Thymus (tissue), 14 donors: ENCODE measurements at places on chromosomes 6 and 20.

DNA sequence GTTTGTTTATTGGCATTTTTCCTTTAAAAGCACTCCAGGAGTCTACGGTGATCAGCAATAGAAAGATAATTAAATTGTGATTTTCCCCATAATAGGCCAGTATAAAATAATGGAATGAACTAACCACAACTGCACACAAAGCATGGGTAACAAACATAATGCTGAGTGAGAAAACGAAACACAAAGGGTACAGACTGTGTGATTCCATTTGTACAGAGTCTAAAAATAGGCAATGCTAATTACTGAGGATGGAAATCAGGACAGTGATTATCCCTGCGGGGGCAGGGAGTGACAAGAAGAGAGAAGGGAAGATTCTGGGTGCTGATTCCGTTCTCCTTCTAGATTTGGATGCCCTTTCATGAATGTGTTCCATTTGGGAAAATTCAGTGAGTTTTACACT lies 478.1 kb downstream of the PREX1 start:
- no peak overlapping the region for H3K27ac ChIP-seq
- H3K4me3 ChIP-seq, result no peak overlapping the region
- no peaks in the 10 kb centered on the region for H3K27me3 ChIP-seq
- DNase-seq, result no peak

DNA sequence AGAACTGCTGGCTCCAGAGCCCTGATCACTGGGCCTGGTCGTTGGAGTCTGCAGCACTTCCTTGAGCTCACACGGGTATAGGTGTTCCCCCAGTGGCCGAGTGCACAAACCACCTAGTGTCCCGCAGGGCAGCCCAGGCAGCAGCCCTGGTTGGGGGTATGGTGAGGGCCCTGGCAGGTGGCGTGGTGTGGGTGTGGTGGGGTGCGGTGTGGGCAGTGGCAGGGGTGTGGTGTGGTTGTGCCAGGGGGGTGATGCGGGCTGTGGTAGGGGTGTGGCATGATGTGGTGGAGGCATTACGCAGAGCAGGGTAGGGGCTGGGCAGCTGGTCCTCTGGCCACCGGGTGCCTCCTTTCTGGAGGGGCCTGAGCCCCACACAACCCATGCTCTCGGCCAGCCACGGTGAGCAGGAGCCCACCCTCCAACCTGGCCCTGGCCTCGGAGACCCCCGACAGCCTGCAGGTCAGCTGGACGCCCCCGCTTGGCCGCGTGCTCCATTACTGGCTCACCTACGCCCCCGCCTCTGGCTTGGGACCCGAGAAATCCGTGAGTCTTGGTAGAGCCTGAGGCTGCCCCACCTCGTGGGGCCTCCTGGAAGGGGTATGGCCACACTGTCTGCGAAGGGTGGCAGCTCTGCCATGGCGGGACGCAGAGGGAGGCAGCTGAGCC lies 20.5 kb downstream of the COL20A1 start:
- no peak overlapping the region for H3K27ac ChIP-seq
- no peak for DNase-seq
- no peaks in the 10 kb centered on the region for H3K36me3 ChIP-seq
- H3K4me3 ChIP-seq, result no peak overlapping the region
- no peaks in the 10 kb centered on the region for H3K27me3 ChIP-seq
- no peaks in the 10 kb centered on the region for H3K4me1 ChIP-seq

GRCh38 chr20:44188752-44189151 lies 1.8 kb upstream of the JPH2 start:
- no peak overlapping the region for H3K27ac ChIP-seq
- H3K36me3 ChIP-seq, result no peaks in the 10 kb centered on the region
- no peaks in the 10 kb centered on the region for H3K4me1 ChIP-seq

DNA sequence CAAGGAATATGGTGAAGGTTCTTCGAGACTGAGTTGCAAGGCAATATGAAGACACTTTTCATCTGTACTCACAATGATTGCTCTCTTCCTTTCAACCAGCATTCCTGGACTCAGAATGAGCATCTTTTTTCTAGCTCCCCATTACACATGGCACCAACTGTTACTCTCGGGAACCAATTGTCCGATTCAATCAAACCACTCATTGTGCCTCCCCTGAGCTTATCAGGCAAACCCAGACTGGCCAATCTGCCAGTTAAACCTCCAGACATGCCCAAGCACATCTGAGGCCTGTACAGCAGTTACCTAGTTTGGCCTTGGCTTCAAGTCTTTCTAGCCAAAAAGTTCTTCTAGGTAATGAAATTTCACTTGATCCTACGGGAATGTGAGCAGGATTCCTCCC lies 164.1 kb downstream of the ID4 start:
- H3K4me3 ChIP-seq, result no peak overlapping the region
- DNase-seq, result no peak
- no peaks in the 10 kb centered on the region for H3K4me1 ChIP-seq
- no peak overlapping the region for H3K27ac ChIP-seq
- no peaks in the 10 kb centered on the region for H3K27me3 ChIP-seq
- H3K36me3 ChIP-seq, result no peaks in the 10 kb centered on the region

DNA sequence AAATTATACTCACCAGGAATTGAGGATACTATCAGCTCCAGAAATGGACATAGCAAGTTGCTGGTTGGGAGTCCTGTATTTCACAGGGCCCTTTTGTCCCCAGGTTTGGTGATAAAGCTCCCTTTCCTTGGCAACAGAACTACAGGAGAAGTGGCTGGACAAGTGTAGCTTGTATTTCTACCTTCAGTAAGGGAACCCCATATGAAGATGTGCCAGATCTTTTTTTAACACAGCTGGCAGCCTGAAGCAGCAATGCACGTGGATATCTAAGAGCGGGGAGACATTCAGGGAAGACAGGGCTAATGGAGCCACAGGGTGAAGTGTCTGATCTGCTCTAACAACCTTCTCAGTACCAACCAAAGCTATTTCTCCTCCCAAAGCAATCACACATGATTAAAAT lies 373.9 kb upstream of the ID4 start:
- no peak overlapping the region for H3K4me3 ChIP-seq
- no peak for DNase-seq
- no peaks in the 10 kb centered on the region for H3K4me1 ChIP-seq
- H3K36me3 ChIP-seq, result no peaks in the 10 kb centered on the region
- no peak overlapping the region for H3K27ac ChIP-seq

DNA sequence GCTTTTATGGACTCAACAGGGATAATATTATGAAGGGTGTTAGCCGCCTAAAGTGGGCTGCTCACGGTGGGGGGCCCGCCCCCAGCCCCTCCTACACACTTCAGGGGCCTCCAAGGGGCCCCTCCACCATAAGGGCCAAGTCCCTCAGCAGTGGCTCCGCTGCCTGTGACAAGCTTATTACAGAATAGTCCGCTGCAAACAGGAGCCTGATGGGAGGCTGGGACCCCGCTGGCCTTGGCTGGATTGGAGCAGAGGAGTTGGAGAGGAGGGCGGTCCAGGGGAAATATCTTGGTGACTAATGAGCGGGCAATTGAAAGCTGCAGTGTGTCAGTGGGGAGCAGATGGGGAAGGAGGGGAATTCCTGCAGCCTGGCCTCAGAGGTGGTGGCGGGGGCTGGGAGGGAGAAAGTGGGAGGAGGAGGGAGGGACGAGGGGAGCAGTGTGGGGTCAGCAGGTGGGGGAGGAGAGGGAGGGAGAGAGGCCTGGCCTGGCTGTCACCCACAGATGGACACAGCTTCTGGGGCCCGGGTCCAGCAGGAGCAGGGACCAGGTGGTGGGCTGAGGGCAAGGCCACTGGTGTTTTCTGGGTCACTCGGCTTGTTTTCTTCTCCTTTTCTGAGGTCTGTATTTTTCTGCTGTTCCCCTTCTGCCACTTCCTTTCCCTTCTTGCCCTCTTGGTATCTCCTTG lies 57.6 kb upstream of the FOXP4 start:
- peak overlapping the region; percentile 63 for H3K27ac ChIP-seq
- no peak for DNase-seq

DNA sequence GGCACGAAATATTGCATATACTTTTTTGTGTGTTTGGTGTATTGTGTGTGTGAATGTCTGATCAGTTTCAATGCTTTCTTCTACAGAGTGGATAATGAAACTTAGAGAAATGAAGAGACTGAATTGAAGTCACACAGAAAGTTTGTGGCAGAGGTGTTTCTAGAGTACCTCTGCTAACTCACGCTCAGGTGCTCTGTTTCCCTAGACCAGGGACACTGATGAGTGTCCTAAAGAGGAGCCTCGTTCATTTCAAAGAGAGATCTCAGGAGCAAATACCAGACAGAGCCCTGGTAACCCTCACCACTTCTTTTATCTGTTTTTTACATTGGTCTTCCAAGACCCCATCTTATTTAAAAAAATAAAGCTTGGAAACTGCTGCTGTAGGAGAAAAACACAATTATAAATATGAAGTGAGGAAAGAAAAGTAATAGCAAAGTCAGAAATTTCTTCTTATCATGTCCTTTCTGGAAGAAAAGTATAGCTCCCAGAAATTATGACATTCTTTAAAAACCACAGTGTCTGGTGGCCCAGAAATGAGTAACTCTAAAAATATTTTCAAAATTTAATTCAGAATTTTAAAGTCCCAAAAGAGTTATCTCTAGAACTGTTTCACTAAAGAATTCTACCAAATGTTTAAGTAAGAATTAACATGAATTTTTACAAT lies 720.6 kb downstream of the RFPL4B start:
- H3K4me1 ChIP-seq, result no peaks in the 10 kb centered on the region
- H3K27ac ChIP-seq, result no peak overlapping the region
- H3K36me3 ChIP-seq, result no peaks in the 10 kb centered on the region
- no peaks in the 10 kb centered on the region for H3K27me3 ChIP-seq

DNA sequence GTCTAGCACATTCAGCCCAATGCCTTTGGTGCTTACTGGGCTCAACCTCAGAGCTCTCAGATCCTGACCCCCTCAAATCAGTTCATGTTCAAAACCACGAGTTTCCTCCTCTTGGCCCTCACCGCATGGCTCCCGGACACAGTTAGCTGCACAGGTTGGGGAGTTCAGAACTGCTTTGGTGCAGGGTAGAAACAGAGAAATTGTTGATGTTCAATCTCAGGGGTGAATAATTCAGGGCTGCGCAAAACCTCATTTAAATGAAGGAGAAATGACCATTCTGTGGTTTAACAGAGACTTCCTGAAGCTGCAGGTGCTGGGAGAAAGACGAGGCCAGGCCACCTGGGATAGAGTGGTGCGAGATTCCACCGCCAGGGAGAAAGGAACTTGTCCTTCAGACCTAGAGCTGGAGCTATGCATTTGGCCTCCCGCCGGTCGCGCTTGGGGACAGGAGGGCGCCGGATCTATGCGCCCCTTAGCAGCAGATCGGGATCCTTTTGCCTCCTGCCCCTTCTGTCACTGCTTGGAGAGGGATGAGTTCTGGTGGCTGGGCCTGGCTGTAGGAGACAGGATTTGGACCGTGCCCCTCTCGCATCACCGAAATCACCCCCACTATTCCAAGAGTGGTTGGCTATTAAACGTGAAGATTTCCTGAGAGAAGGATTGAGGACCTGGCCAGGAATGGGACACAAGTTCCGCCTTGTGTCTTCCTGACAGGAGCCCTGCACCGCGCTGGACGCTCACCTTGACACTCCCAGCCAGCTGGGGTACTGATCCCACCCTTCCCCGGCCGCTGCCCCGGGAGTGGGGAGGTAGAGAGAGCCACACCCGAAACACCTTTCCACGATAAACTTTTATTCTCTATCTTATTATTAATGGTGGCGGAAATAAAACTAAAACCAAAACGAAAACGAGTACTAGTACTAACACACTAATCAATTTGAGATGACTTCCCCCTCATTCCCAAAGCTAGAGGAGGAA lies 767 bp upstream of the PAX1 start:
- H3K4me3 ChIP-seq, result no peak overlapping the region
- peak overlapping the region; percentile 58 for H3K27ac ChIP-seq
- peaks cover 97% of the 10 kb centered on the region for H3K27me3 ChIP-seq
- DNase-seq, result no peak
- H3K4me1 ChIP-seq, result no peaks in the 10 kb centered on the region

GRCh38 chr6:97705568-97705967 lies 422.6 kb upstream of the MMS22L start:
- H3K4me3 ChIP-seq, result no peak overlapping the region
- H3K27ac ChIP-seq, result no peak overlapping the region
- H3K36me3 ChIP-seq, result no peaks in the 10 kb centered on the region
- no peak for DNase-seq

GRCh38 chr20:49590163-49591017 lies 22.5 kb upstream of the PTGIS start:
- H3K4me1 ChIP-seq, result no peaks in the 10 kb centered on the region
- H3K36me3 ChIP-seq, result no peaks in the 10 kb centered on the region
- no peak overlapping the region for H3K27ac ChIP-seq
- no peak for DNase-seq

GRCh38 chr6:22958677-22959076 lies 389.3 kb downstream of the HDGFL1 start:
- no peaks in the 10 kb centered on the region for H3K27me3 ChIP-seq
- no peak for DNase-seq
- H3K4me3 ChIP-seq, result no peak overlapping the region

DNA sequence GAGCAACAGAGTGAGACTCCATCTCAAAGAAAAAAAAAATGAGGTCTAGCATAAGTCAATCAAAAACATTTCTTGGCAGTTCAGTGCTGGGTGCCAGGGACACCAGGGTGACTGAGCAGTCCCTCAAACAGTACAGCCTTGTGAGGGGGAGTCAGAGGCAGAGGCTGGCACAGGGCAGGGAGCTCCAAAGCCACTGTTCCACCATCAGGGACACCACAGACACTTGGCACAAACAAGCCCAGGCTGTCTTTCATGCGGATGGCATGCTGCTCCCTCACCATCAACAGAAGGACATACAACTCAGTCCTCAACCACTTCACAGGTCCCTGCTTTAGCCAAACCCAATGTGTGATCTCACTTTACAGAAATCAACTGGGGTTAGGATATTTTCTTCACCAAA lies 36.0 kb upstream of the GRM4 start:
- no peaks in the 10 kb centered on the region for H3K27me3 ChIP-seq
- H3K27ac ChIP-seq, result peak overlapping the region; percentile 77
- DNase-seq, result no peak
- H3K4me3 ChIP-seq, result no peak overlapping the region

GRCh38 chr6:138129190-138129589 lies 22.0 kb upstream of the PERP start:
- H3K4me3 ChIP-seq, result no peak overlapping the region
- no peak overlapping the region for H3K27ac ChIP-seq
- H3K4me1 ChIP-seq, result no peaks in the 10 kb centered on the region

GRCh38 chr6:127786109-127786508 lies 114.7 kb downstream of the THEMIS start:
- no peak for DNase-seq
- no peak overlapping the region for H3K27ac ChIP-seq
- peaks cover 20% of the 10 kb centered on the region for H3K36me3 ChIP-seq
- H3K4me1 ChIP-seq, result peaks cover 2% of the 10 kb centered on the region

DNA sequence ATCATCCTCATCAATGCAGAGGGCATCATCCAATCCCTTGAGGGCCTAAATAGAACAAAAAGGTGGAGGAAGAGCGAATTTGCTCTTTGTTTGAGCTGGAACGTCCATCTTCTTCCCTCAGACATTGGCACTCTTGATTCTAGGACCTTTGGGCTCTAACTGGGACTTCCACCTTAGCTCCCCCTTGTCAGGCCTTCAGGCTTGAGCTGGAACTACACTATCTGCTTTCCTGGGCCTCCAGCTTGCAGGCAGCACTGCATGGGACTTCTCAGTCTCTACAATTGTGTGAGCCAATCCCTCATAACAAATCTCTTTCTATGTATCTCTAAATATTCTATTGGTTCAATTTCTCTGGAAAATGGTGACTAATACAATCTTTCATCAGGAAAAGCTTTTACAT lies 155.4 kb downstream of the MCHR2 start:
- H3K4me3 ChIP-seq, result no peak overlapping the region
- no peaks in the 10 kb centered on the region for H3K36me3 ChIP-seq
- H3K4me1 ChIP-seq, result no peaks in the 10 kb centered on the region
- no peaks in the 10 kb centered on the region for H3K27me3 ChIP-seq
